Esophagus muscularis mucosa (tissue), 4 donors: ENCODE measurements at places on chromosomes 3 and 15. TPM values are rescaled to one million over a fixed set of nuclear protein-coding genes. Genes with fewer than 3 reads are reported as not detected.

DNA sequence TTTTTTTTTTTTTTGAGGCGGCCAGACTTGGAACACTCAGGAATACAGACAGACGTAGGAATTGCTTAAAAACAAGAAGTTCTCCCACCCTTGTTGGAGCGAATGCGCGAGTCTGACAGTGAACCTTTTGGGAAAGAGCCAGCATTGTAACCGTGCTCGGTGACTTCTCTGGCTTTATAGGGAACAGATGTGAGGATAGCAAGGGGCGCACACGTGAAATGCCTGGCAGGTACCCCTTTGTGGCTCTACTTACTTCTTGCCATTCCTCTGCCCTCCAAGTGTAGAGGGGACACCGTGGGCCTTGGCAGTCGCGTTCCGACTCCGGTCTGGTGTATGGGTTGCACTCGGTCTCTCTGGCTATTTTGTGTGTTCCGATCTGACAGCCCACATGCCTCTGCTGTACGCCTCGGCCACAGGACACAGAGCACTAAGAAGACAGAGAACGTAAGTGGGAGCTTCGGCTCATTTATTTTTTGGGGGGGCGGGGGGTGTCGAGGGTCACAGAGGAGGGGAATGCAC lies 126.4 kb downstream of the ADAMTS9 start:
- peak; percentile 79 for DNase-seq

- no peak for DNase-seq
These were observed 57.4 kb downstream of the NPTN start for GRCh38 chr15:73575636-73576247.

Gene CLDN16
- not detected for total RNA-seq

DNA sequence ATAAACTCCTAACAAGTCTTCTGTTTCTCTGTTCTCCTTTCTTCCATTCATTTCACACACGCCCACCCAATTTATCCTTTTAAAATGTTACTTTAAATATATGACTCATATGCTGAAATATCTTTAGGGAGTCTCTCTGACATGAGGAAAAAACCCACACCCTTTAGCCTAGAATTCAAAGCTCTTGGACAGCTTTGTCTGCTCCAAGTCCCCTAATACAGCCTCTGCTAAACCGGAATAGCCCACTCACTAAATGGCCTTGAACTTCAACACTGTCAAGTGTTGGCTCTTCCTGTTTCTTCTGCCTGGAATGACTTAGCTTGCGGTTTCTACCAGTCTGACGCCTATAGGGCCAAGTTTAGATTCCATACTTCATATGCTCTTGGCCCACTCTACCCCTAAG lies 3.3 kb upstream of the CD96 start:
- no peak for DNase-seq

Gene SLC22A13
- total RNA-seq: not detected

Gene CPN2
- total RNA-seq: not detected
